Stimulated activated CD4-positive, alpha-beta T cell treated with anti-CD3 and anti-CD28 coated beads, Interleukin-1b, Interleukin-23, amount 100 ng/mL, for 48 hours (primary cell): ENCODE measurements at places on chromosomes 12 and 14.

- no peak for DNase-seq
Measured at GRCh38 chr12:53805067-53805466, 53.3 kb upstream of the CISTR start.

- DNase-seq: no peak
Measured at GRCh38 chr12:46360370-46360769, 12.2 kb downstream of the SLC38A2 start.

DNA sequence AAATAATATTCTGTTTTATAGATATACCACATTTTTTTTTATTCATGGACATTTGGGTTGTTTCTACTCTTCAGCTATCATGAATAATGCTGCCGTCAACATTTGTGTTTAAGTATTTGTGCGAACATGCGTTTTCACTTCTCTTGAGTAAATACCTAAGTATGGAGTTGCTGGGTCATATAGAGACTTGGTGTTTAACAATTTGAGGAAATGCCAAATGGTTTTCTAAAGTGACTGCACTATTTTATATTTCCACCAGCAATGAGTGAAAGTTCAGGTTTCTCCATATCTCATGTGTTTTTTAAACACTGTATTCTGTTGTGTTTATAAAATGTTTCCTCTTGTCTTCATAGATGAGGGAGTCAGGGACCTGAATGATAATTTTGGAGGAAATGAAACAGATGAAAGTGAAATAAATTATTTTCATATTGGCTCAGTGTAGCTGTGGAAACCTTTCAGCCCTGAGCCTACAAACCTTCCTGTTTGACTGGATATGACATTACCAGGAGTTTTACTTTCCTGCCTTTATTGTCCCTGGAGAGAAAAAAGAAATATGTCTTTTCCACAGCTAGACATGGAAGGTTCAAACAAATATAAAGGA is 26.3 kb downstream of the DAAM1 start:
- DNase-seq: no peak

DNA sequence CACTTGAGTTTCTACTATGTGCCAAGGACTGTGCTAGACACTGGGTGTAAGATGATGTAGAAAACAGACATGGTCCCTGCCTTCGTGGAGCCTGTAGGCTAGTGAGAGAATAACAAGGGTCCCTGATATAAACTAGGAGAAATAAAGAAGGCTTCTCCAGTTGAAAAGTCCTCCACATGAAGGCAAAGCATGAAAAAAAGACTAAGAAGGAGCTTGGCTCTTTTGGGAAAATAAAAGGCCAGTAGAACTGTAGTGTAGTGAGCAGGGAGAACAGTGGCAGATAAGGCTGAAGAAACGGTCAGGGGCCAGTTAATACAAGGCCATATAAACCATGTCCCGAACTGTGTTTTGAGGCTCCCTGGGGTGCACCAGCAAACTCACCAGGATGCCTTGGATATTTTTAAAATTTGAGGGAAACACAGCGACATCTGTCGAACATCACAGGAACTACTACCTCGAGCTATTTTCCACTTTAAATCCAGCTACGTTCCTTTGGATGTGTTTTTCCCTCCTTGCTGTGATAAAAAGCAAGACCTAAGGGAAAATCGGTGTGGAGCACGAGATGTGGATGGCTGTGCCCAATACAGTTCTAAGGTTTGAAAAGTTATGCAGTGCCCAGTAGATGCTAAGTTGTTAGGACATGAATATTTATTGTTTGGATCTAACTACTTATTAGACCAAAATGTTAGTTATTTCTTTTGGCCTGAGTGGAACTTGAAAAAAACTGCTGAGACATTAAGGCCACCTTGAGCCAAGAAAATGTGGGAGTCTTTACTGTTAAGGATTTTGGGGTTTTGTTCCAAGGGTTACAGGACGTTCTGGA is 8.5 kb upstream of the CFL2 start:
- DNase-seq: peak; percentile 21

- DNase-seq: no peak
Measured at GRCh38 chr14:83994020-83994419, 1535.9 kb upstream of the FLRT2 start.

DNA sequence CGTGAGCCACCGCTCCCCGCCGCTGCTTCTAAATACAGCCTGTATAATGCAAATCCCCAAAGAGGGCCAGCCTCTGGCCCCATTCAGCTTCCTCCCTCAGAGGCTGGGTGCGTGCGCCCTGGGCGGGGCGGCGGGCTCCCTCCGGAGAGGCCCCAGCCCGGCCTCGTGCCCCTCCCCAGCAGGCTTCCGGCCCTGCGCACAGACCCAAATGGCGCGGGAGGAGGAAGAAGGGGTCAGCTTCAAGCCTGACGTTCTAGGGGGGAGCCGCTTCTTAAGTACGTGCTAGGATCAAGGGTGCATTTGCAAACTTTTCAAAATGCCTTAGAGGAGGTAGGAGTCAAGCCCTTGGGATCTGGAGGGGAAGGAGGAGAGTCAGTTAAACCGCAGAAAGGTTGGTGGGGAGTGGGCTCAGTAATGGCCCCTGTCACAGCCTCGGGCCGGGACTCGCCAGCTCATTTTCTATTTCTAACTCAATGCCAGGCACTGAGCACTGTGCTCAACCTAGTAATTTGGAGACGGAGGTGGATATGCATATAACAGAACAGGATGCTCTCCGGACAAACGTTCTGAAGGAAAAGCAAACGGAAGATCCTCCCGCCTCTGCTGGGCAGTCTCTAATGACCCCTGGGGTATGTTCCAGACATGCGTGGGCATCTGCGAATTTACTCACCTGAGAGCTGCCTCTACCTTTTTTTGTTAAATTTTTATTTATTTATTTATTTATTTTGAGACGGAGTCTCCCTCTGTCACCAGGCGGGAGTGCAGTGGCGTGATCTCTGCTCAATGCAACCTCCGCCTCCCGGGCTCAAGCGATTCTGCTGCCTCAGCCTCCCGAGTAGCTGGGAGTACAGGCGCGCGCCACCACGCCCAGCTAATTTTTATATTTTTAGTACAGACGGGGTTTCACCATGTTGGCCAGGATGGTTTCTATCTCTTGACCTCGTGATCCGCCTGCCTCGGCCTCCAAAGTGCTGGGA is 32.3 kb downstream of the NINJ2 start:
- peak; percentile 66 for DNase-seq

- DNase-seq: no peak
Measured at GRCh38 chr12:31011746-31012566, 61.7 kb upstream of the DDX11 start.

DNA sequence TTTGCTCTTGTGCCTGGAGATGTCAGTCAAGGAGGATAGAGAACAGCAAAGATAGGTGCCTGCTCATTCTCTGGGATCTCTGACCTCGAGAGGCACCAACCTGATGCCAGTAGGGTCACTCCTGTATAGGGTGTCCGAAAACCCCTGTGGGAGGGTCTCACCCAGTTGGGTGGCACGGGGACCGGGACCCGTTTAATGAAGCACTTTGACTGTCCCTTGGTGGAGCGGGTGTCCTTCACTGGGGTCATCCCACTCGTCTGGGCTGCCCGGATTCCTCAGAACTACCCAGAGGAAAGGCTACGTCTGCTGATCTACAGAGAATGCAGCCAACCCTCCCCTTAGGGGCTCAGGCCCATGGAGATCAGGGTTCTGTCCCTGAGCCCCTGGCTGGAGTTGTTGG is 157.6 kb downstream of the CAPZA3 start:
- no peak for DNase-seq

- no peak for DNase-seq
Measured at GRCh38 chr14:100762089-100762515, 35.4 kb downstream of the DLK1 start.

DNA sequence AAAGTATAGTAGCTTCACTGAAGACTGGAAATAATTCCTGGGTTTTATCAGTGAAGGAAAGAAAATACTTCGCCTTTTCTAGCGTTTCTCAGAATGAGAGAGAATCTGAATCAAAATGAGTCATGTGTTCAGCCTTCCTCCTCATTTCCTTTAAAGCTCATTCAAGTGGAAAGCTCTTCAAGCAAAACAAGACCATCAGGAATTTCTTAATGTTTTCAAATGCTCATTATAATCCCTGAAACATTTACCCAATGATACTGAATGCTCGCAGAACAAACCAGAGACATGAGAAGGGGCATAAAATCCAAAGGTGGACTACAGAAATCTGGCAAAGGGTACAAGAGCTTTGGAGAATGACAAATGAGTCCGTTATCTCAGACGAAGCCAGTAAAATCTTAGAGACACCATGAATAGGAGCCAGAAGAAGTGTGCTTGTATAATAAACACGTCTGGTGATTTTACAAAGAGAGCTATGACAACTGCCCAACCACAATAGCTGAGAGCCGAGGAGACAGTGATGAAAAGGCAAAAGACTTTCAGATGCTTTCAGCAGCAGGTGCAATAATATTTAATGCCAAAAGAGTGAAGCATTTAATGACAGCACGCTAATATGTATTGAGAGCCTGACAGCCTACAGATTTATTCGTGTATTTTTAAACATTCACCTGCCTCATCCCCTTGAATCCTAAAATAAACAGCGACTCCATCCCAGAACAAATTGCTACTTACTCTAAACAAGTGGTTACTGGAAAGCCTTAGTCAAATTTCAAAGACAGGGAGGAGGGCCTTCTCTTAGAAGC is 19.0 kb downstream of the SPRING1 start:
- no peak for DNase-seq

DNA sequence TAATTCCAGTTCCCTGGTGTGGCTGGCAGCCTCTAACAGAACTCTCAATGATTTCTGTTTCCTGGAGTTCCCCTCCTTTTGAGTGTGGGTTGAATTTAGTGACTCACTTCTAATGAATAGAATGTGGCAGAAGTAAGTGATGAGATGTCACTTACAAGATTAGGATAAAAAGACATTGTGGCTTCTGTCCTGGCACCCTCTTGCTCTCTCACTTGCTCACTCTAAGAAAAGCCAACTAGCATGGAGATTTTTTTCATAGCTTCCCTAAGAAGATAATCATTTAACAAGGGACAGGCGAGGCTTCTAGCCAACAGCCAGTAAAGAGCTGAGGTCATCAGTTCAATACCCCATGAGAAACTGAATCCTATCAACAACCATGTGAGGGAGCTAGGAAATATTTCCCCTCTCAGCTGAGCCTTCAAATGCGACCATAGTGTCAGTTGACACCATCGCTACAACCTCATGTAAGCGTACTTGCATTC is 156.7 kb downstream of the TMTC3 start:
- DNase-seq: peak; percentile 25

DNA sequence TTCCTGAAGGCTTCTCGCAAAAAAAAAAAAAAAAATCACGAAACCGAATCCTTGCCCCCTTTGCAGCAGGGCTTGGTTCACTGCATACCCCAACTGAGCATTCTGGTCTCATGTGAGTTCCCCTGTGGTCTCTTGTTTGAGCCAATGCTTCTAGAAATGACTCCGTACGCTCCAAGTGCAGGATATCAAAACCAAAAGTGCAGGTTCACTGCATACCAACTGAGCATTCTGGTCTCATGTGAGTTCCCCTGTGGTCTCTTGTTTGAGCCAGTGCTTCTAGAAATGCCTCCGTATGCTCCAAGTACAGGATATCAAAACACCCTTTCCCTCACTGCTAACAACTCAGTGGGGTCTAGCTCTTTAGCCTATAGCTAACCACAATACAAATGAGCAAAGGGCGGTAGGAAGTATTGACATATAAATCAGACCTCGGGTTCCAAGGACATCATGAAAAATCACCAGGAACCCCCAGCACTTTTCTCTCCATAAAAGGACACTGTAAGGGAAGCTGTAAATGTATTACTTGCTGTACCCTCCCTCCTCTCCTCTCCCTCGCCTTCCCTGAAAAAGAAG is 206.3 kb upstream of the NOS1 start:
- no peak for DNase-seq
